ENCODE measurements at places on chromosomes 6 and 20.

DNA sequence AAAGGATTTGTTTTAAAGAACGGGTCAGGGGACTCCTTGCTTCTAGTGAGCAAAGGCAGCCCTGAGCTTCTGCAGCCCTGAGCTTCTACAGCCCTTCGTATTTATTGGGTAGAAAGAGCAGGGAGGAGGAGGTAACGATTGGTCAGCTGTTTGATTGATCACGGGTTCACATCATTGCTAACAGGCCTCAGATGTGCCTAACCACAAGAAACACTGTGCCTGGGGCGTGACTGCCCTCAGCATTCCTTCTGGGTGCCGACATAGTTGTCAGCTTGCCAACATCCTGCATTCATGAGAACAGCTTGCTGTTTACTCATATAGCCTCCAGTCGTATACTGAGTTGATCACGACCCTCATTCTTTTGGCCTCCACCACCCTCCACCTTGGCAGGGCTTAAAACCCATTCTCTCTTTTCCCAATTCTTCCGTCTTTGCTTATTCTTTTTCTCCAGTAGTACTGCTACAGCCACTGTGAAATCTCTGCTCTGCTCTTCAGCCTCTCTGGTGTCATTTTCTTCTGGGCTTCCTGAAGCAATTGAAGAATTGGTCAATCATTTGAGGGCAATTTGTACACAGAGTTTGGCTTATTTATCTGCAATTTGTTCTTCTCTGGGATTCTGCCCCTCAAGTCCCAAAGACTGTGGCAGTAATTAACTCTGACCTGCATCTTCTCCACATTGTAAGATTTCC is 25.4 kb upstream of the NOP56 start:
- no peak for DNase-seq

GRCh38 chr6:52754443-52754842 is 8.8 kb downstream of the GSTA2 start:
- no peak for DNase-seq

- DNase-seq: no peak
Observed at GRCh38 chr6:22332711-22333110, 35.9 kb upstream of the PRL start.

DNA sequence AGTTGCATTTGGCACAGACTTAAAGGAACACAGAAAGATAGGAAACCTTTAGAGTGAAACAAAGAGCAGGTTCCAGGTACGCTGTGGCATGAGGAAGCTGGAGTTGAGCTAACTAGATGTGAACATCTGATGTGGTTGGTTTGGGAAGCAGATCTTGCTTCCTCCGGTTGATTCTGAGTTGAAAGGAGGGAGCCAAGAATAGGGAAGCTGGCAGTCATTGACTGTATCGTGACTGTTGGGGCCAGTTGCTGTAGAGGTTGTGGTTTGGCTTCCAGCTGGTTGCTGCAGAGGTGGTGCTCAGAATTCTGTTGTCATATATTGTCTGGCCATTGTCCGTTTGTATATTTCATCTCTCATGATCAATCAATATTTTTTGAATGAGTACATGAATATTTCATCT is 325.9 kb downstream of the PLCB1 start:
- no peak for DNase-seq

- no peak for DNase-seq
Observed at GRCh38 chr6:170371080-170371479, 64.5 kb downstream of the FAM120B start.

- no peak for DNase-seq
Observed at GRCh38 chr6:138086573-138087196, 20.5 kb downstream of the PERP start.

DNA sequence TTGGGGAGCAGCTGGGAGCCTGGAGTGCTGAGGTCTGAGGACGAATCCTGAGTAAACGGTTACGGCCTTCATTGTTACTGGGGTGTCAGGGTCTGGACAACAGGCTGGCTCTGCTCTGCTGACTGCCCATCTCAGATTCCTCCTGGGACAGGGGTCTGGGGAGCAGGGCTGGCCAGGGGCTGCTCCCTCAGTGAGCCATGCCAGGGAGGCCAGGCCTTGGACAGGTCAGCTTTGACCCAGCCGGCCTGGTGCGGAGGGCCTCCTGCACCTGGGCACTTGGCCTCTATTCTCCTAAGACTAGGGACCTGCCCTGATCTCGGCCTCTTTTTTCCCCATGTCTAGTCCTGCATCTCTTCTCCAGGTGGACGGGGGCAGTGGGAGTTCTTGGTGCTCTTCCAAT is 44.9 kb downstream of the MYT1 start:
- no peak for DNase-seq

DNA sequence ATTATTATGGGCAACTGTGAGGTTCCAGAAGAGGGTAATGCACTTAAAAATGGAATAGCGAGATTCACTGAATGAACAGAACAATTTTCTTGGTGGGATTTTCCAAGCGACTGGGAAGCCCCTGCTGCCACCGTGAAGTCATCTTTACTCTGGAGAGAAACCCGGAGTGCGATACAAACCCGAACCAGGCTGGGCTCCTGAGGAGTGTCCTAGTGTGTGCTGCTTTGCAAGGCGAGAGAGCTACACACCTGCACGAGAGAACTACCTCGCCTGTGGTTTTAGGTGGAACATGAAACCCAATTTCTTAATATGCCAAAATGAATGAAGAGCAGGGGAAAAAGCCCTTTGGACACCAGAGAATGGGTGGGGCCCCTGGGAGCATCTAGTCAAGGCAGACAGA is 33.5 kb upstream of the DACT2 start:
- no peak for DNase-seq

- no peak for DNase-seq
Observed at GRCh38 chr6:53982366-53983050, 128.7 kb upstream of the MLIP start.

GRCh38 chr20:58017970-58018530 is 210.4 kb downstream of the ANKRD60 start:
- no peak for DNase-seq

DNA sequence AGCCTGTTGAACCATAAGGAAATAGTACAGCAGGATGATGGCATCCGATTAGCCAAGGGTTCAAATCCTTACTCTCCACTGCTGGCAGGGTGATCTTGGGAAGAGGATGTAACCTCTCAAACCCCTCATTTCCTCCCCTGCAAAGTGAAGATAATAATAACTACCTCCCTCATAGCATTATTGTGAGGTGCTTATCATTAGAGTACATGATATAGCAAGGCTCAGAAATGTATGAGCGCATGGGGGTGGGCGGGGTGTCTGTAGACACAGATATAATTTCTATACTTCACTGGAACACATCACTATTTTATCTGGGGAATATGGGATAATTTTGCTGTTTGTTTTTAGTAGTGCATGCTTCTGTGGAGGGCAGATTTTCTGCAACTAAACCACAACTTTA is 89.8 kb upstream of the LAMP5 start:
- no peak for DNase-seq

DNA sequence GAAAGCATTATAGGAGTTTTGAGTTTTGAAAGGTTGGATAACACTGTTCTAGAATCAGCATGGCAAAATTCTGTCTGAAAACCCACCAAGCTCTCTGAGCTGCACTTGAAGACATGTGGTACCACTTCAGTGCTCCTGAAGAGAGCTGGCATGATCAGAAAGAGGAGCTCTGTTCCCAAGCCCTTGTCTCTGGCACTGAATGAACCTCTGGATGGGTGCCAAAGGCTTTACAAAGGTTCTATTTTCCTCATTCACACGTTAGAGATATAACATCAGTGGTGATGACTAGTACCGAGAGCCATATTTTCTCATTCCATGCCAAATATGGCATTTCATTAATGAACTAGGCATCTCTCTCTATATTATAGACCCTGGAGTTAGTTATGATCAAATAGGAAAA is 301.8 kb upstream of the ID4 start:
- no peak for DNase-seq

DNA sequence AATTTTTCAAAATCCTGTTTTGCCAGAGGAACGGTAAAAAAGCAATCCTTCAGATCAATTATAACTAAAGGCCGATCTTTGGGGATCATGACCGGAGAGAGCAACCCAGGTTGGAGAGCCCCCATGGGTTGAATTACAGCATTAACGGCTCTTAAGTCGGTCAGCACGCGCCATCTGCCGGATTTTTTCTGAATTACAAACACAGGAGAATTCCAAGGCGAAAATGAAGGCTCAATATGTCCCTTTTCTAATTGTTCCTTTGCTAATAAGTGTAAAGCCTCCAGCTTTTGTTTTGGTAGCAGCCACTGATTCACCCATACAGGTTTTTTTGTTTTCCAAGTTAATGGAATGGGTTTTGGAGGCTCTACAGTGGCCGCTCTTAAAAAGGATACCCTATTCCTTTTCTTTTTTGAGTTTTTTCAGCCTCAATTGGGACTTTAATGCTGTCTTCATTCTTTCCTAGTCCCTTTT is 16.9 kb upstream of the PTCRA start:
- peak; percentile 48 for DNase-seq

- no peak for DNase-seq
Observed at GRCh38 chr20:32893263-32894025, 34.7 kb downstream of the EFCAB8 start.

- no peak for DNase-seq
Observed at GRCh38 chr6:131572686-131573415, at the start of gene ARG1. Gene ARG1, plus strand, starts transcription at chr6:131573226. Its CDS starts 57 bp downstream, at chr6:131573283.

GRCh38 chr6:111724039-111724438 is 118.4 kb upstream of the TRAF3IP2 start:
- DNase-seq: no peak

DNA sequence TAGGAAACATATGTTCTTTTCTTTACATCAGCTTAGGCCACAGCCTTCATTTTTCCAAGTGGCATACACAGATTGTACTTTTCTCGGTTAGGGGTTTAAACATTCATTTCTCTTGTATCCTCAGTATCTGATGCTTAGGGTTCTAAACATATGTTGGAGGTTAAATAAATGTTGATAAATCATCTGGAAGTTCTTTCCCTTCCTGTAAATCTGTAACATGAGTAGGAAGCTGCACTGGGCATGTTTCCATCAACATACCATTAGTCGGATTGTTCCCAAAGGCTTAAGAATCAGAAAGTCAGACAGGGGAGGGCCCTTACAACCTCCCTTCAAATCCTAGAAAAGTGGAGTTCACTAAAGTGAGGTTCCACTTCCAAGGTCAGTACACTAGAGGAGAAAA is 54.8 kb upstream of the BCLAF1 start:
- DNase-seq: no peak

DNA sequence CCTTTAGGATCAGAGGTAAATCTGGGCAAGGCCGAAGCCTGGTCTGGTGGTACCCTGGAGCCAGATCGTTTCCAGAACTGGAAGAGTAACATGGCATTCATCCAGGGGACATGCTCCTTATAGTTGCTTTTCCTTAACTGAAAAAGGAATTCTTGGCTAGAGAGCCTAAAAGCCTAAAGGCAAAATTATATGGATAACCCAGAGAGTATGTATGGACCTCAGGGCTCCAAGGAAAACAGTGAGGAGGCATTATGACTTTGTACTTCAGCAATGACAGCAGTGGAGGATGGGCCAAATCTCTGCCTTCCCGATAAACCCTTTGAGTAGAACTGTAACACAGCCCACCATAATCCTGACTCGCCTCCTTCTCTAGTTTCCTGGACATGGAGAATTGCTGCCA is 29.3 kb downstream of the ARHGAP18 start:
- DNase-seq: no peak

DNA sequence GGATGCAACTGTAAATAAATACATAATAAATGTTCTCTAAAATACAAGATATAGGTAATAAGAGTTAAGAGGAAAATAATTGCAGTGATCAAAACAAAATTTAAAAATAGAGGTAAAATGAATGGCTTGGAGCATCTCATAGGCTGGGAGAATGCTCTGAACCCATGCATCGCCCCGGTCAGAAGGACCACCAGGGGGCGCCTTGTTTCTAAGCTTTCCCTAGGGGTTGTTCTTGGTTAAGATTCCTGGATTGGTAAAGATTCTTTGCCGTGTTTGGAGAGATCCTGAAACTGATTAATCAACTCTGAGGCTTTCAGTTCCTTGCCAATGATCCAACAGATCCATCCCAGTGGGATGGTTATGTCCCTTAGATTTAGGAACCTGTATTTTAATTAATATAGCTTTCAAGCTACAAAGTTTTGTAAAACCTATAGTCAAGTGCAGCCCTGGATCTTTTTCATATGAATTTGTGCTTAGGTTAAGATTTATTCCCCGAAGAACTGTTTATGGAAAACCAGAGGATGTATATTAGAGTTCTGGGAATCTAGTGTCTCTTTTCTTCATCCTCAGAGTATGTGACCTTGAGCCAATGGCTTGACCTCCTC is 45.3 kb upstream of the PRELID3B start:
- DNase-seq: peak; percentile 73

DNA sequence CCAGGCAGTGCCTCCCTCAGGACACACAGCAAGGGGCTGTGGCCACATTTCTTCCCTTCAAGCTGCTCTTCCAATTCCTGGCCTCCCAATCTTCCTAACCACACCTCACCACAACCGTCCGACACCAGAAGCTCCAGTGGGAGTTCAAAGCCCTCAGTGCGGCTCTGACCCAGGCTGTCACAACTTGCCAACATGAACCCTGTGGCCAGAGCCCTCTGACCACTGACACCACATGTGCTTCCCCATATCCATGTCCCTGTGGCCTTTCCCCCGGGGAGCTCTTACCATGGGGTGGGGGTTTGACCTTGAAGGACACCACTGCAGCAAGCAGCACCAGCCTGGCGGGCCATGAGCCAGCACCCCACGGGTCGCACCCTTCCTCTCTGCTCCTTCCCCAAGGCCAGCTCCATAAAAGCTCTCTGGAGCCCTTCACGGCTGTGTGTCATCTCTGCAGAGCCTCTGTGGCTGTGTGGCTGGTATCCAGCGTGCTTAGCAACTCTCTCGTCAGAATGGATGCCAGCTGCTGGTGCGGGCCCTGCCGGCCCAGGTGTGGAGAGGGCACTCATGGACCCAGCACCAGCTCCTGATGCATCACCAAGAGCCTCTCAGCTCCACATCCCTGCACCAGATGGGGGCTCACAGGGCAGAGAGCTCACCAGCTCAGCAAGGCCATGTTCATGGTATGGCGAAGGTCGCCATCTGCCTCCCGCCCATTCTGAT is 106.1 kb downstream of the PSMB1 start:
- no peak for DNase-seq

GRCh38 chr6:144909753-144910285 is 624.7 kb downstream of the UTRN start:
- no peak for DNase-seq

- no peak for DNase-seq
Observed at GRCh38 chr20:57804470-57805250, 94.8 kb upstream of the PMEPA1 start.

GRCh38 chr20:20230741-20231140 is 137.2 kb upstream of the INSM1 start:
- no peak for DNase-seq

GRCh38 chr6:23106951-23107350 is 537.6 kb downstream of the HDGFL1 start:
- no peak for DNase-seq

GRCh38 chr20:31908016-31908415 is 37.6 kb downstream of the TTLL9 start:
- DNase-seq: no peak

GRCh38 chr20:61662226-61662967 is 403.3 kb downstream of the TAF4 start:
- DNase-seq: no peak
